ENCODE measurements at places on chromosomes 13 and 19.

- DNase-seq, result no peak
These were observed 211.9 kb downstream of the OLFM4 start for GRCh38 chr13:53240401-53241025.

DNA sequence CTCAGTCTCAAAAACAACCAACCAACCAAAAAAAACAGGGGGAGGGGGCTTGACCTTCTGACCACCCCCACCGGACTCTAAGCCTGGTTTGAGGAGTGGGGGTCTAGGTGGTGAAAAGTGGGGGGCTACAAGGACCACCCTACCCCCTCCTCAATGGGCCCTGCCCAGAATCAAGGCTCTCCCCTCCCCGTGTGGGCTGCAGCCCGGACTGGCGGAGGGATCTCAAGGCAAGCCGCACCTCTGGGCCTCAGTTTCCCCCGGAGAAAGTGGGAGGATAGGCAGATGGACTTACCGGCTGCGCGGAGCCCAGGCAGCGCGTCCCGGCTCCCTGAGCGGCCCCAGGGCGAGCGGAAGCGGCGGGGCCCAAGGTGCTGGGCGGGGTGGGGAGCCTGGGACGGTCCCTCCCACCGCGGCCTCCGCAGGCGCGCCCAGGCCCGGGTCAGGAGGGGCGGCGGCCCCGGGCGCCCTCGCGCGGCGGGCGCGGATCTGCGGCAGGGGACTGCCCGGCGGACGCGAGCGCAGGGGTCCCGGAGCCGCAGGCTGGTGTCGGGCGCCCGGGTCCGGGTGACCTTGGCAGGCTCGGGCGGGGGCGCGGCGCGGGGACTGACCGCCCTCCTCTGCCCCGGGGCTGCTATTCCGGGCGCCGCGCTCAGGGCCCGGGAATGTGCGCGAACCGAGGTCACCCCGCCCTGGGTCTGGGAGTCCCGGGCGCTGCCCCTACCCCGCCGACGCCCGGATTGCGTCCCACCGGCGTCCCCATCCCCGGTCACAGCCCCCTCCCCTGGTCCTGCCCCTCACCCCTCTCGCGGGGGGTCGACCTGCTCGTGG is at the start of gene ADAMTSL5:
TSS of gene ADAMTSL5 (minus strand) at position 349 of the 828 bp plus-strand sequence. CDS start 2,076 bp downstream, outside the sequence.
- DNase-seq, result no peak

GRCh38 chr13:101115762-101116171 is 300.5 kb downstream of the NALCN start:
- no peak for DNase-seq

- DNase-seq, result no peak
These were observed 324.0 kb downstream of the SHISA2 start for GRCh38 chr13:25727810-25728209.

DNA sequence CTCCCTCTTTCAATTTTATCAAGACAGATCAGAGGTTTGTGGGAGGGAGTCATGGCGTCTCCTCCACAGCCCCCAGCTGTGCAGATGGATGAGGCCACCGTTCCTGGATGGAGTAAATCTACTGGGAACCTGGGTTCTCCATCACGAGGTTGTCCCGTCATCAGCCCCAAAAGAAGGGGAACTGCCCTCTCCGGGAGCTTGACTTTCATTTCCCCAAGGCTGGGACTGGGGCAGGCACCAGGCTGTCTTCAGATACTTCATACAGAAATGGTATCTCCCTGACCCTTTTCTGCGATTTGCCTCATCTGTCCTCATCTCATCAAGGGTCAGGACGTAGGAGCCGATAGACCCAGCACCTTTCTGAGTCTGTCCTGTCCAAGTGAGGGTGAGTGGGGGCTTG is 9.8 kb downstream of the LILRB2 start:
- no peak for DNase-seq

DNA sequence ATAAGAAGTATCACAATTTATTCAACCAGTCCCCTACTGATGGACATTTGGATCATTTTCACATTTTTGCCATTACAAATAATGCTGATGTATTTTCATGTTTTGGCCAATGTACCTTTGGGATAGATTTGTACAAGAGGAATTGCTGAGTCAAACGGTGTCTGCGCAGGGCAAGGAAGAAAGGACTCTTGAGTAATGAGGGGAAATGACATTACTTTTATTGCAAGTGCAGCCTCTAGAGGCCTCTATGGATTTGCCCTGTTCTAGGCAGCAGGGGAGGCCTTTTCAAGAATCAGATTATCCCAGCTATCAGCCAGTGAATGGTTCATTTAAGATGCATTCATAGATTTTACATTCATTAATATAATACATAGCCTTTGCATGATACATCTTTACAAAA is 32.9 kb upstream of the GTF3A start:
- DNase-seq, result no peak

DNA sequence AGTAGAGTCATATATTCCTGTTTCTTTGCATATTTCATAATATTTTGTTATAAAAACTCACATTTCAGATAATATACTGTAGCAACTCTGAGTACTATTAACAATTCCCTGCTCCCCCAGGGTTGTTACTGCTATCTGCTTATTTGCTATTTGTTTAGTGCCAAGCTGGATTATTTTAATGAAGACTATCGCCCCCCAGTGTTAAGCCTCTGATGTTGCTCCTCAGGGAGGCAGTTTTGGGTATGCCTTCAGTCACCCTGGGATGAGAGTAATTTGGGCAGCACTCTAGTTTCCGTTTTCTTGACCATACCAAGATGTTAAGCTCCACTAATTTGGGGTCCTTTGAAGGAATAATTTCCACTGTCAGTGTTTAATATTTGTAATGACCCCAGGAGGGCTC is 46.0 kb downstream of the MICU2 start:
- no peak for DNase-seq

GRCh38 chr13:90889906-90890834 is 457.3 kb upstream of the MIR17HG start:
- no peak for DNase-seq

DNA sequence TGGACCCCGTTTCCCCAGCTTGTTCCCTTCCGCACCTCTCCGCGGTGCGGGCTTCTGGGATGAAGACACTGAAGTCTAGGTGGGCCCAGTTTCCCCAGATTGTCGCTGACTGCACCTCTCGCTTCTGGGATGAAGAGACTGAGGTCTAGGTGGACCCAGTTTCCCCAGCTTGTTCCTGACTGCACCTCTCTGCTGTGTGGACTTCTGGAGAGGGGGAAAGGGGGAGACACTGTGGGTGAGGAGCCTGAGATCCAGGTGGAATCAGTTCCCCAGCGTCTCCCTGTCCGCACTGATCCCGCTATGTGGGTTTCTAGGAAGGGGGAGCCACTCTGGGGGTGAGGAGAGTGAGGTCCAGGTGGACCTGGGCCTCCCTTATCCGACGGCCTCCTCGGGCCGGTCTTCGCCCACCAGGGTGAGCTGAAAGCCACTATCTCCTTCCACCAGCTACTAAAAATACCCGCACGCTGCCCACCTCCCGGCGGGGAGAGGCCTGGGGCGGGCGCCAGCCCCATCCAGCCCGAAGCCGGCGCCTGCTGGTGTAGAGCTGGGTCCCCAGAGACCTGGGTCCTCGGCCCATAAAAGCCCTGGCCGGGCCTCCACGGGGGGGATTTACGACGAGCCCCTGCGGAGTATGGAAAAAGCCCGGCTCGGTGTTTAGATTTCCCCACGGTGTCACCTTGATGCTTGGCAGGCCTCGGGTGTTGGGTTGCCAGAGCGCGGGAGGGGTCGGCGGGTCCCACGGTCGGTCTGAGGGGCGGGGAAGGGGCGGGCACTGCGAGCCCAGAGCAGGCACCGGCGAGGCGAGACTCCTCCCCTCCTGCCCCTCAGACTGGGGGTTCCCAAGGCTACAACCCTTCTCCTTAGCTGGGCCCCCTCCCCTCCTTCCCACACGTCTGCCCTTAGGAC is 10.6 kb downstream of the FUT6 start:
- no peak for DNase-seq

GRCh38 chr19:41367848-41368301 is 3.9 kb upstream of the B9D2 start:
- DNase-seq, result no peak

GRCh38 chr19:15108845-15109767 is 1.9 kb downstream of the SYDE1 start:
- DNase-seq, result no peak

DNA sequence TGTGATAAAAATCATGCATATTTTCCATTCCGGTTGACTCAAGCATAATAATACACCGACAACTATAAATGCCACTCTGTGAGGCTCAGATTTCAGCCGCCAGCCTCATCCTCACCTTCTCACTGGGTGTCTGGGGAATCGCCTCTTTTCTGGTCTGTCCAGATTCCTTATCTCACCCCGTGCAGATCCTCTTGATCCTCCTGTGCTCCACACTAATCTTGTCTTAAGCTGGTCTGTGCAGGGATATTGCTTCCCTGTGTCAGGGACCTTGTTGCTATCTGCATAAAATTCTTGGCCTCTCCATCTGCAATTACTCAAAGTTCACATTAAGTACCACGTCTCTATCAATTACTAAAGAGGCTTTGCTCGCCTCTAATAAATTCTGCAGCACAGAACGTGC is 116.6 kb upstream of the SPACA7 start:
- no peak for DNase-seq

DNA sequence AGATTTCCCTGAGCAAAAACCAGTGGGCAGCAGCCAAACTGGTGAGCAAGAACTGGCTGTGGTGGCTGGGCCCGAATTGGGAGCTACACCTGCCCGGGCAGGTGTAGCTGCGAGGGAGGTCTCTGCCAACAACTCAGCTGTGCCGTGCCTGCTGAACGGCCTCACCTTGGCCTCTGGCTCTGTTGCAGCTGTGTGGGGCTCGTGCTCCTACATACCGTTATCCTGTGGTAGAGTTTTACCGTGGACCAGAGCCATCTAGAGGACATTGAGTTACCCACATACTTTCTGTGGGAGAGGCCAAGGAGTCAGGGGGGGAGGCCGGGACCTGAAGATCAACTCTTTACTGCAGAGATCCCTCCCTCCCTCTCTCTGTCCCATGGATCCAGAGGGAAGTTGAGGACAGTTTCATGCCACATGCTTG is 113.2 kb downstream of the TM9SF2 start:
- no peak for DNase-seq

DNA sequence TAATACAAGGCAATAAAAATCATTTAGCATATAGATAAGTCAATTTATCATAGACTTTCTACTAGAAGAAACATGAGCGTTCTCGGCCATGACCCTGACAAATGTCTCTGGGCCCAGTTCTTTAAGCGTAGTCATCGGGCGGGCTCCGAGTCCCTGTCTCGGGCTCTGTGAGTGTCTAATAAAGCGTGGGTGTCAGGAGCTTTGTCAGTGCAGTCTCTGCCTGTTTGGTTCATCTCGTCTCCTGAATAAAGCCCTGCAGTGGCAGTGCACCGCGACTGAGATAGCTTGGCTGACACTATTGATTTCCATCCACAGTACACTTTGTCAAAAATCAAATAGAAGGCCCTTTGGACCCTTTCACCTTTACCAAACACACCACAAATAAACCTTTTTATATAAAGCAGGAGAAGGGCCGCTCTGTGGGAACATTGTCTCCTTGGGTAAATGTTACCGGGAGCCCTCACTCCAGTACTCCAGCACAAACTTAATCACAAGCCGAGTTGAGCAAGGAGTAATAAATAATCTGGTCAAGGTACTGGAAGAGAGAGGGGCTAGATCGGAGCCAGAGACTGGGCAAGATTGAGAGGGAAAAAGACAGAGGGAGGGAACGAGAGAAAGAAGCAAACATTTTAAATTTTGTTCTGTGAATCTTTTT is 368.2 kb upstream of the TSHZ3 start:
- DNase-seq, result no peak

- peak; percentile 21 for DNase-seq
These were observed 749 bp downstream of the GATAD2A start for GRCh38 chr19:19405971-19406877.

Measured in NCI-H524 treated with DMSO at 0.1 percent for 48 hours (cell line).